ENCODE measurements at places on chromosomes 2 and 18.

- DNase-seq: no peak
These were observed 5.5 kb upstream of the GPR75 start for GRCh38 chr2:53865264-53865663.

- DNase-seq: no peak
These were observed 185.0 kb upstream of the PID1 start for GRCh38 chr2:229456091-229456490.

- no peak for DNase-seq
These were observed 112.5 kb downstream of the MYO1B start for GRCh38 chr2:191357678-191358077.

- DNase-seq: no peak
These were observed 36.3 kb upstream of the ITM2C start for GRCh38 chr2:230828272-230828961.

GRCh38 chr18:49026501-49027373 is 76.0 kb upstream of the SMAD7 start:
- DNase-seq: no peak

DNA sequence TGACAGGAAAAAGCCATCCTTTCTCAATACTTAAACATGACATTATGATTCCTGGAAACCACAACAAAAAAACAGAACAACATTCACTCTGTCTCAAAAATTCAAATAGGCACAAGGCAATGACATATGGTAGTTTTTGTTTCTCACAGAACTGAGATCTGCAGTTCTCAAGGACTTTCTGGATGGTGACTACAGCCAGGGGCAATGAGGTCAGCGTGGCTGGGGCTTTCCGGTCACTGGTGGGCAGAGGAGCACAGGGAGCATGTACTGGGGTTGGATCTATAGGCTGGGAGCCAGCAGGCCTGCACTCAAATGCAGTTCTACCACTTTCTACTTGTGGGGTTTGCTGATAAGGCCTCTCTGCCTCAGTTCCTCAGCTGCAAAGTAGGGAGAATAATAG is 72.0 kb downstream of the CTAGE1 start:
- no peak for DNase-seq

DNA sequence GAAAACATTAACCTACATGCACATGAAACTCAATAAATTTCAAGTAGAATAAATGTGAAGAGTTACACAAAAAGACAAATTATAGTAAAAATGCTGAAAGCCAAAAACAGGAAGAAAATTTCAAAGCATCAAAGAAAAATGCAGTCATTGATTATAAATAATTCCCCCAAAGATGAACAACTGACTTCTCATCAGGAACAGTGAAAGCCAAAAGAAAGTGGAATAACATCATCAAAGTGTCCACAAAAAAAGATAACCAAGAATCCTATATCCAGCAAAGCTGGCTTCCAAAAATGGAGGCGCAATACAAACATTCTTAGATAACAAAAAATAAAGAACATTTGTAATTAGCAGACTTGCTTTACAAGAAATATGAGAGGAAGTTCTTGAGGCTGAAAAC is 161.6 kb downstream of the CMPK2 start:
- no peak for DNase-seq

DNA sequence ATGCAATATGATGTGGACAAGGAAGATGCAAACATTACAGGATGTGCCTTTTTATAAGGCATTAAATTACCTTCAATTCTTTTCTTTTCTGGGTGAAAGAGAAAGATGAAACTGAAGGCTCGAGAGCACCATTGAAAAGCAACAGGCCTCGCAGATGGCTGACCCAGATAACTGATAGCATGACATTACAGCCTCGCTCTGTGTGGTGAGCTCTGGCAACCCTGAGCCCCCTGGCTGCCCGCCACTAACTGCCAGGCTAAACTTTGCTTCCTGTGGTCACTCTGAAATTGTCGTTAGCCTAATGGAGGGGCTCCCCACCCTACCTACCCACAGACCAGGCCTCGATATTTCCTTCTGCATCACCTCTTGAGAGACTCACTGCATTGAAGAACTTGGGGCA is 516.8 kb upstream of the FANCL start:
- no peak for DNase-seq

GRCh38 chr2:40302751-40303325 is 149.1 kb downstream of the SLC8A1 start:
- DNase-seq: no peak

DNA sequence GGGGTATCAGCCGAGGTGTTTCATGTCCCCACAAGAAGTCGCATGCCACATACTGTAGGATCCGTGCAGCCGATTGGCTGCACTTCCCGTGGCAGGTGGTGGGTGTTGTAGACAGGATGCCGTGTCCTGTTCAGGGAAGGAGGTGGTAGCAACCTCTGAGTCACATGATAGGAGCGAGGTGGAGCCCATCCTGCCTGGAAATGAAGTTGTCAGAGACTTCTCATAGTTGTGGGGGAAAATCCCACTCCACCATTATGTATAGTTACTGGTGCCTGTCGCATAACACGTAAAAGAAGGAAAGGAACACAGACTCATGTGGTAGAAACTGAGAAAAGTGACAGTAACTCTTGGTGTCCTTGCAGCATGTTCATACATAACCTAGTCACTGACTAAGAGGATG is 91.4 kb upstream of the IL1R2 start:
- no peak for DNase-seq

Data from nephron progenitor cell (in vitro differentiated cells).